ENCODE measurements at places on chromosomes 5 and 9. TPM values are rescaled to one million over a fixed set of nuclear protein-coding genes. Genes with fewer than 3 reads are reported as not detected.

KCNV2 gene
- not detected for total RNA-seq

- no peak for DNase-seq
- H3K27me3 ChIP-seq = no peaks in the 10 kb centered on the region
- no peaks in the 10 kb centered on the region for H3K4me1 ChIP-seq
- no peak overlapping the region for H3K4me3 ChIP-seq
- H3K27ac ChIP-seq = no peak overlapping the region
These were observed 59.1 kb downstream of the TLR4 start for GRCh38 chr9:117763314-117763713.

- no peak overlapping the region for H3K4me3 ChIP-seq
- no peak overlapping the region for H3K27ac ChIP-seq
- no peaks in the 10 kb centered on the region for H3K36me3 ChIP-seq
- no peak for DNase-seq
- no peaks in the 10 kb centered on the region for H3K27me3 ChIP-seq
These were observed 221.4 kb downstream of the SEMA5A start for GRCh38 chr5:9324348-9325077.

DNA sequence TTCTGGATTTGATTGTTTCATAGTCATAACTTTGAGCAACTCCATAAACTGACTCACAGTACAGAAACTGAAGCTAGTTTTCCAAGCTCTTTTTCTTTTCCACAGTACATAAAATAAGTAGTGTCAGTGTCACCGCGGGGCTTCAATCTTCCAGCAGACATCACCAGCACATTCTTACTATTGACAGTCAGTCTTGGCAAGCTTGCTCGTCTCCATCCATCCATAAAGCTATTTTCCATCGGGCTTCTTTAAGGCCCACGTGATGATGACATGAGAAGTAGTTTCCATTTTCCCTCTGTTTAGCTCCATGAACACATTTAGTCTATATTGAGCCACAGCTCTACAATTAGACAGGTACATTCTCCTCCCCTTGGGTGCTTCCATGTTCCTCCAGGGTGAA lies 443.4 kb downstream of the KDM4C start:
- DNase-seq = no peak
- H3K4me1 ChIP-seq = no peaks in the 10 kb centered on the region
- no peaks in the 10 kb centered on the region for H3K36me3 ChIP-seq
